Activated T-cell treated with anti-CD3 and anti-CD28 coated beads, Interleukin-2, amount 50 U/mL, for 24 hours (primary cell): ENCODE measurements at places on chromosomes 6 and 20.

DNA sequence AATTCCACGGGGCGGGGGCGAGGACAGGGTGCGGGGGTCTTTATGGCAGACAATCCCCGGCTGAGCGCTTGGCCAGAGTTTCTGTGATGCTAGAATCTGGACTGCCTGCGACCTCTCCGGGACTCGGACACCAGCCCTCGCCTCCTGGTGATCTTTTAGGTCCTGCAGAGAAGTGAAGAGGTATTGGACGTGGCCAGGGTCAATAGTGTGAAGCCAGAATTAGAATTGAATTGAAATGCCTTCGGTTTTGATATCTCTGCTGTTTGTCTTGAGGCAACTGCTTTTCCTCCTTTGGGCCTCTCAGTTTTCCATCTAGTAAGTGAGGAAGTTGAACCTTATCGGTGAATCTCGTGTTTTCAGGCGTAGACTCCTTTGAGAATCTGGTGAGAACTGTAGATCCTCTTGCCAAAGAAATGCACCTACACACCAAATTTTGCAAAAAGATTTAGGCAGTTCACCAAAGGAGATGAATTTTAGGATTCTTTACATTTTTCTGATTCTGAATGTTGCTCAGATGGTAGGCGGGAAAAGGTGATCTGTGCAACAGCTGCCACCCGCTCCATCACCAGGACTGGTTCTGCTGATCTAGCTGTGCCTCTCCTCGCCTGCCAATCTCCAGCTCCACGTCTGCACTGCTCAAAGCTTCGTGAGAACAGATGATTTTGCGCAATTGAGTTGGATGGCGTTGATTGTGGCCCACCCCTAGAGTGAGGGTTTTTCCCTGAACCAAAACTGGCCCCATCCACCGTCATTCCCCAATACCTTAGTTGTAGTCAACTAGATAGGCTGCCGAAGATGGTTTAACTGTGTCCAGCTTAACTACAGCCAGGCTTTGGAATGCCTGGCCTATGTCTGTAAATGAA, 837 bp upstream of the OSER1 start:
- DNase-seq = no peak

DNA sequence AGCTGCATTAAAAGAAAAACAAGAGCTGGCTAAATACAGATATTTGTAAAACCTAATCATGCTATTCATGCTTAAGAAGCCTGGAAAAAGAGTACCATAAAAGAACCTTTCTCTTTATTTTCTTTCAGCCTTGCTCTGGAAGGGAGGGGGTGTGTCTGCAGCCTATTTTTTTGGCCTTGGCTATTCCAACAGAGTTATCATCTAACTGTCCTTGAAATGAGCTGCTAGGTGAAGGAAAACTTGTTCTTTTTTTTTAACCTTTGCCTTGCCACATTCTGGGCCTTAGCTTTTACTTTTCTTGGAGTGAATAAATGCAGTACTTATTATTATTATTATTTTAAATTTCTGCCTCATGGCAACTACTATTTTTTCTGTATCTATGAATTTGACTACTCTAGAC, 224.9 kb upstream of the SYNCRIP start:
- DNase-seq = no peak

GRCh38 chr6:144349690-144350527, 64.8 kb downstream of the UTRN start:
- no peak for DNase-seq

- no peak for DNase-seq
Measured at GRCh38 chr6:54878718-54879117, 32.1 kb downstream of the FAM83B start.

DNA sequence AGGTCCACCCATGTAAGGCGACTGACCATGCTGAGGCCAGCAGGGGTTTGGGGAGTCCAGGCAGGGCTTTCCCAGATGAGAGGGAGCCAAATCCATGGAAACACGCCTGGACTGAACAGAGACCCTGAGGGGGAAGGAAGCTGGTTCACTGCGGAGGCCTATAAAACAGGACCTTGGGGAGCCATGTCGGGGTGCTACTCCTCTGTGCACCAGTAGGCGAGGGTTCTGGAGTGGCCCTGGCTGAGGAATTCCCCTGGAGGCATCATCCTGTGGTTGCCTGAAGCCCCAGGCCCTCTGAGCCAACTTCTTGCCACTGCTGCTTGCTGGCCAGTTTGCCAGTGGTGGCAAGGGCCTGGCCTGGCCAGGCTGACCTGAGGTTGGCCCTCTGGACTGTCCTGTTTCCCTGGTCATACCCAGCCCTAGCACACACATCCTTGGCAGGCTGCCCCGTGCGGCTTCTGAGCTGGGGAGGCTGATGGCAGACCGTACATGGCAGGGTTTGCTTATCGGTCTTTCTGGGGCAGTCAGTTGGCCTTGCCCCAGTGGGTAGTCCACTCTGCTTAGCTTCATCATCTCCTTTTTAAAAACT, 2.2 kb upstream of the LRRN4 start:
- no peak for DNase-seq
